ENCODE measurements at places on chromosomes 12 and 14. TPM values are rescaled to one million over a fixed set of nuclear protein-coding genes. Genes with fewer than 3 reads are reported as not detected.

DNA sequence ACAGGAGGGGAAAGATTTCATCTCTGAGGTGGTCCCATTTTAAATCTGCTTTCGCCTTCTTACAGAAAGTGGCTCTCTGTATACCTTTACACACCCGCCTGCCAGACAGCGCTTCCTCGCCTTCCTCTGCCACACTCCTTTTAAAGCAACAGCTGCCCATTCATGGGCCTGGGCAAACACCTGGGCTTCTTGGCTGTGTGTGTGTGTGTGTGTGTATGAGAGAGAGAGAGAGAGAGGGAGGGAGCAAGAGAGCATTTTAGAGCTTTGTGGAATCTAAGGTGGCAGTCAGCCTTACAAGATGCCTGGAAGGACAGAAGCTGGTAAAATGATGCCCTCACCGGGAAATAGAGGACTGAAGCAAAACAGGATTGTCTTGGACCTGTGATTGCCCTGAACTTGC, 20.0 kb downstream of the PTHLH start:
- DNase-seq = peak; percentile 36

GRCh38 chr14:64478634-64479250, 13.4 kb downstream of the AKAP5 start:
- no peak for DNase-seq

- no peak for DNase-seq
Observed at GRCh38 chr14:92728759-92729364, 19.6 kb downstream of the LGMN start.

DNA sequence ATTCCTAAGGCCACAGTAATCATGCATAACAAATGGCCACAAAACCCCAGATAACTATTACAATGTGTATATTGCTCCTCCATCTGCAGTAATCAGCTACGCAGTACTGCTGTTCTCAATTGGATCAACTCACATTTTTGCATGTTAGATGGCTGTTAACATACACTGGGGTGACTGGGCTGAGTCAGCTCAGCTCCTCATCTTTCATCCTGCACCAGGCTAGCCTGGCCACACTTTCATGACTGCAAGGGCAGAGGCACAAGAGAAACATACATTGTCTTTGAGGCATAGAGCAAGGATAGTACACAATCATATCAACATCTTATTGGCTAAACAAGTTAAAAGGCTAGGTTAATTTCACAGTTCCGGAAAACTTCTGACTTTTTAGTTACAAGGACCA, 306.6 kb downstream of the SLC6A15 start:
- DNase-seq = no peak

GRCh38 chr14:102089621-102090343, 2.9 kb upstream of the HSP90AA1 start:
- no peak for DNase-seq

- DNase-seq = no peak
Observed at GRCh38 chr14:34691206-34691605, 23.2 kb downstream of the CFL2 start.

GRCh38 chr14:20195911-20196310, 5.2 kb downstream of the OR11G2 start:
- DNase-seq = no peak

DNA sequence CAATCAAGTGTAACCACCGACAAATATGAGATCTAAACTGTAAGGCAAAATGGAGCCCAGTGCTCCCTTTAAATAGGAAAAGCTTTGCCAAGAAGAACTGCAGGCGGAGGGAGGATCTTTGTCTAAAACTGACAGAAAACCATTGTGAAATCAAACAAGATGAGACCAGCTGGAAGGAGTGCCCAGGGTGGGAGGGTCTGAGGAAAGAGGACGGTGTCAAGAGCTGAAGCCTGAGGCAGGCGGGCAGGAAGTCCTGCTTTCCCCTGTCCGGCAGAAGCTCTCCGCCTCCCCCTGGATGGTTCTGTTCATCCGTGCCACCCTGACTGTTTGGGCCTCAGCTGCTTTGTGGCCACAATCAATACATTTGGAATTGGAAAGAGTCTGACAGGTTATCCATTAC, 37.5 kb downstream of the CDC42BPB start:
- DNase-seq = no peak

- peak; percentile 77 for DNase-seq
Observed at GRCh38 chr14:96861568-96862310, 64.6 kb downstream of the VRK1 start.

GRCh38 chr12:131860472-131861260, 32.5 kb downstream of the MMP17 start:
- peak; percentile 60 for DNase-seq

DNA sequence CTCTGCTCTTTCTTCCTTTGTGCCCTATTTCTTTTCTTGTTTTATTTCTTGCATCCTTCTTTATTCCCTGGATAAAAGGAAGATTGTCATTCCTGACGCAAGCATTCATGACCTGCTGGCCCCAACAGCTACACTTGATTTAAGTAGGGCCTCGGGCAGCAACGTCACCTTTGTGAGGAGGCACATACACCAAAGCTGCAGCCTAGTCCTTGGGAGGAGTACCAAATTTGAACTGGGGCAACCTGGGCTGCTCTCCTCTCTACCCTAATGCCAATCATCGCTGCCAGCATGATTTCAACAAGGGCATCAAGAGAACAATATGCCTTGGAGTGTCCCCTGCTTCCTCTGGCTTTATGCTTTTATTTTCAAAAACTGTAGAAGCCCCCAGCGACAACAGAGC, 76.4 kb downstream of the C12orf50 start:
- peak; percentile 46 for DNase-seq

- DNase-seq = no peak
Observed at GRCh38 chr14:60346706-60347105, 97.7 kb downstream of the PPM1A start.

DNA sequence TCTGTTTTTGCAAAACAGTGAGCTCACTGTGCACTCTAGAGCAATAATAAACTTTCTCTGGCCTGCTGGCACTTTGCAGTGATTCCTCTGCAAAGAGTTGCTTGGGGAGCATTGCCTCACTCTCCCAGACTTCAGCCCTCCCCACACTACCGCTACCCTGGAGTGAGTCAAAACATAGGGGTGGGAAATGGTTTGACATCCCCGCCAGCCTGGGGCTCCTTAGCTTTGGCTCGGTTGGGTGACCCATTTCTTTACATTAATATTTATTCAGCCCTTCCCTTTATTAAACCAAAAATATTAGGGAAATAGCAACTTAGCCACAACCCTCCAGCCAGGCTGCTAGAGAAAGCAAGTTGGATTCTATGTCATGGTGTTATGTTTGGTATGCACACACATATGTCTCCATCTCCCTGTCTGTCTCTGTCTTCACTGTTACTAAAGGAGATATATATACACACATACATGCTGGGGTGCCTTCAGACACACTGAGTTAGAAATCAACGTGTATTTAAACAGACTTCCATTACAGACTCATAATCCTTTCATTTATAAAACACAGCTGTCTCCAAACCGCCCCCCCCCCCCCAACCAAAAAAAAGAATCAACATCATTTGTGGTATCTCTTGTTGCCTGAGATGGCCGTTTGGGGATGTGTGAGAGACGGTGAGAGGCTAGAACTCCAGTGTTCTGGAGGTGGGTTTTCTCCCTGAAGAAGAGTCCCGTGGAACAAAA, 3.4 kb upstream of the IRF2BPL start:
- no peak for DNase-seq

DNA sequence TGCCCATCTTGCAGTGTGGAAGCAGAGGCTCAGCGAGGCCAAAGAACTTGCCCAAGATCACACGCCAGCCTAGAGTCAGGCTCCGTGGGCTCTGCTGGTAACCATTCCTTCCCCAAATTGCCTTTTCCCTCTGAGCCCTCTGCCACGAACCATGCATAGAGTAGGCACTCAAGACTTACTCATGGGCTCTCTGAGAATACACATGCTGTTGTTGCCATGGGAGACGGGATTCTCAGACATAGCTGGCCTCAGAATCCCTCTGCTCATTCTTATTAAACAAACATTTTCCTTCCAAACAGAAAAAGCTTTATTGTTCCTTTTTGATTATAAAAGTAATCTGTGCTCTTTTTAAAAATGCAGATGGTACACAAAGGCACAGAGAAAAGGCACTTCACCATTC, 52.5 kb upstream of the WSCD2 start:
- DNase-seq = no peak

DNA sequence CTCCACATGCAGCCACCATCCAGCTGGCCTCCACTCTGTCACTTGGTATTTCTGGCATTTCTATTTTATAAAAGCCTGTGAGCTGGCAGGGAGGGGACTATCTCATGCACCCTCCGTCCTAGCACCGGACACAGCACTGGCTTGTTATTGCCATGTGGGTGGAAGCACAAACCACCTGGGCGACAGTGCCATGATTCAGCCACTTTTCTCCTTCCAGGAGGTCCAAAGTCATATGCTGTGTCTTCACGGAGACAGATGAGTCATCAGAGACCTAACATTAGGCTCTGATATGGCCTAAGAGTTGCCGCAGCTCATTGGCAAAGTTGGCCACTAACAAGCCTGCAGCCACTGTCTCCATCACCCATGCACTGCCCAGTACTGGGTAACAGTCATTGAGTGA, 1123.0 kb downstream of the VRK1 start:
- DNase-seq = no peak

GRCh38 chr12:4289231-4289878, 15.8 kb downstream of the CCND2 start:
- peak; percentile 69 for DNase-seq

GRCh38 chr12:95608252-95609033, 57.2 kb upstream of the USP44 start:
- no peak for DNase-seq

- DNase-seq = no peak
Observed at GRCh38 chr14:62939970-62940369, 105.3 kb downstream of the KCNH5 start.

DNA sequence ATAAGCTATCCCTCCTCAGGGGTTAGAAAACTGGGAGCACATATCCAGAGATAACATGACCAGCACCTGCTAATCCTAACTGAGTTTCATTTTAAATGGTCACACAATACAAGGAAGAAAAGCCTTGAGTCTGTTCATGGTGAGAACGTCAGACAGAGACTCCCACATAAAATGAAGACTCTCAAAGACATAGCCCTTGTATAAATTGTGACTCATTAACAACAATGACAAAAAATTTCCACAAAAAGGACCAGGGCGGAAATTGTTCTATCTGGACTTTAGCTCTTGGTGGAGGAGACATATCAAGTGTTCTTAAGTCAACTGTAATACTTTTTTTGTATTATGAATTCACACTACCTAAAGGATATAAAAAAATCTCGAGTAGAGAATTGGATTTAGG, 313.7 kb upstream of the DCN start:
- no peak for DNase-seq

DNA sequence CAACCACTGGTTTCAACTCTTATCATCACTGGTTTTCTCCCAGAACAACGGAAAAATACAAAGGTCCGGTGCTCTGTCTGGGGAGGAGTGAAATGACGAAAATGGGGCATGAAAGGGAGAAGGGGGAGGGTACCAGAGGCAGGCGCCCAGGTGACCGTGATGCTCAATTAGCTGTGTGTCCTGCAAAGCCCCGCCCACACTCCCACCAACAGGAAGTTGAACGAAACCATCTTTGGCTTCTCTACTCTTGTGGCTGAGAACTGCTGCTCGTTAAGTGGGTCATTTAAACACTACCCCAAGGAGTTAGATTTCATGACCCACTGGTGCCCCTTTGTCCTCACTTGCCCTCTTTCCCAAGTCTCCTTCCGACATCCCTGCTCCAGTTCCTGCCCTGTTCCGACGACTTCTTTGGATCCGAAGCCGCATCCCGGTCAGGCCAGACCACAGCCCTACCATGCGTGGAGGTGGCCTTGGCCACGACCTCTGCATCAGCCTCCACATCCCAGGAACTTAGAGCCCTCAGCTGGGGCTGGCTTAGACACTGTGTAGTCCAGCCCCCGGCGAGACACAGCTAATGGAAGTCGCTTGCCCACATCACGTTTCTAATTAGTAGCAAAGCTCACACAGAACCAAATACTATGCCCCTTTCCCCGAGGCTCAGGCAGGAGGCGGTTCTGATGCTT, 11.4 kb upstream of the LRTM2 start:
- no peak for DNase-seq

GRCh38 chr12:75121036-75121705, 88.5 kb downstream of the KCNC2 start:
- DNase-seq = no peak

- DNase-seq = no peak
Observed at GRCh38 chr12:76864791-76865400, 13.9 kb downstream of the CSRP2 start.

DNA sequence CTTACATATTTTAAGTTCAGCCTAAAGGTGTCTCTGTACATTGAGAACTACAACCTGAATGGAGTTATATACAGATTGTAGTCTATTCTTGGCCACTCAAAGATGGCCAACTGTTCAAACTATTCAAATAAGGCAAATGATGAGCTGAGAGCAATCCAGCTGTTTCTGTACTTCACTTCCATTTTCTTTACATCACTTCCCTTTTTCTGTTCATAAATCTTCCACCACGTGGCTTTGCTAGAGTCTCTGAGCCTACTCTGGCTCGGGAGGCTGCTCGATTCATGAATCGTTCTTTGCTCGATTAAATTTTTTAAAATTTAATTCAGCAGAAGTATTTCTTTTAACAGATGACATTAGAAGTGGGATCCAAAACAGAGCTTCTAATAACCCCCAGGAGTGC, 879.7 kb downstream of the GALC start:
- no peak for DNase-seq

DNA sequence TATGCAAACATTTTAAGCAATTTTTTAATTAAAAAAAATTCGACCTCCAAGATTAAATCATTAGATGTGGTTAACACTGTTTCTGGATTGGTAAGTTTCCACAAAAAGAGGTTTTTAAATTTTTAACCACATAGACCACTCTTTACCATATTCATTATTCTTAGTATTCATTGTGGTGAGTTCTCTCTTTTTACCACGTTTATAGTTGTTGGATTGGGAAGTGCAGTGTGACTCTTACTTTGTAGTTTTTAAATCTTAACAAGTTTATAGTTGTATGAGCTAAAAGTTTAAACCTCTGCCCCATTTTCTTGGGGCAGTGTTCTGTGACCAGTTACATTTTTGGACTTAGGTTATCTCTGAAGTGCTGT, 8.6 kb downstream of the ATP2A2 start:
- no peak for DNase-seq

GRCh38 chr14:28975084-28975483, 208.5 kb downstream of the FOXG1 start:
- peak; percentile 45 for DNase-seq

The CCDC197 gene
- not detected for total RNA-seq

The ESR2 gene
- total RNA-seq = 0.21 TPM

The PPP1R12A gene
- 86.7 TPM for total RNA-seq

The KERA gene
- not detected for total RNA-seq

The IL26 gene
- not detected for total RNA-seq

The FOS gene
- total RNA-seq = 98.6 TPM

The MIP gene
- total RNA-seq = not detected
